ENCODE measurements at places on chromosomes 12 and 14. TPM values are rescaled to one million over a fixed set of nuclear protein-coding genes. Genes with fewer than 3 reads are reported as not detected.

PPFIA2 gene
- not detected for total RNA-seq

GRCh38 chr14:89418976-89419375 is 1.9 kb upstream of the FOXN3 start:
- no peak for DNase-seq

DNA sequence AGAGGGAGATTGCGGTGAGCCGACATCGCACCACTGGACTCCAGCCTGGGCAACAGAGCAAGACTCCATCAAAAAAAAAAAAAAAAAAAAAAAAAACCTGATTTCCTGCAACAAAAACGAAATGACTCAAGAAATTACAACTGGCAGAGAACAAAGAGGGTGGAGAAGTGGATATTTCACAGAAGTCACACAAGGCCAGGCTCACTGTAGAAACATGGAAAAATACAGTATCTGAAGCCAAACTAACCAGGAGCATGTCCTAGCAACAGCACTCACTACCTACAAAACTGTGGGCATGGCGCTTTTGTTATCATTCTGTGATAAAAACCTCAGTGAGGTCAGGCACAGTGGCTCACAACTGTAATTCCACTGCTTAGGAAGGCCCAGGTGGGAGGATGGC is 11.7 kb upstream of the MMP17 start:
- DNase-seq, result no peak

DNA sequence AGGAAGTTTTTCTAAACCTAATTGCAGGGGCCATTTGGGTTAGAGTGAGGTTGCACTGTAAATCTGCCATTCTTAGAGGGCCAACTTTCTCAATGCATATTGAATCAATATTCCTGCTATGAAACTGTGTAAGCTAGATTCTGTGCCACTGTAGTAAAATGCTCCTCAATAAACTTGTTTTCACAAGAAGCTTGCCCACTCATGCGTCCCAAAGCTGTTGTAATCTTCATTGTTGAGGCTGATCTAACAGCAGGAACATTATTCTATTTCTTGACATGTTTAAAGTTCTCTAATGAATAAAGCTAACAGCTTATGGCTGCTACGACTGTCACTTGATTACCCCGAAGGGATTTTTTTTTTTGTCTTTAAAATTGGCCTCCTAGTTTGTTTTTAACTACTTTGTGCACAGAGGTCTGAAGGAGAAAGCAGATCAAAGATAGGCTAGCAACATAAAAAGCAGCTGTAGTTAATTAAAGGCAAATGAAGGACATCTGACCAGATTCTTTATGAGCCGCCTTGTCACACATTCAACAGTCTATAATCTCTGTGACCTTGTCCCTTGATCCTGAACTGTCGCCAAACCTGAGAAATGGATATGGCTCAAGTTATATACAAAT is 243.7 kb downstream of the PAX9 start:
- no peak for DNase-seq

GRCh38 chr12:131635491-131636122 is 75.3 kb upstream of the SFSWAP start:
- no peak for DNase-seq

GRCh38 chr14:25381498-25381897 is 331.6 kb upstream of the STXBP6 start:
- DNase-seq, result no peak

MYF6 gene
- total RNA-seq, result 673 TPM

DNA sequence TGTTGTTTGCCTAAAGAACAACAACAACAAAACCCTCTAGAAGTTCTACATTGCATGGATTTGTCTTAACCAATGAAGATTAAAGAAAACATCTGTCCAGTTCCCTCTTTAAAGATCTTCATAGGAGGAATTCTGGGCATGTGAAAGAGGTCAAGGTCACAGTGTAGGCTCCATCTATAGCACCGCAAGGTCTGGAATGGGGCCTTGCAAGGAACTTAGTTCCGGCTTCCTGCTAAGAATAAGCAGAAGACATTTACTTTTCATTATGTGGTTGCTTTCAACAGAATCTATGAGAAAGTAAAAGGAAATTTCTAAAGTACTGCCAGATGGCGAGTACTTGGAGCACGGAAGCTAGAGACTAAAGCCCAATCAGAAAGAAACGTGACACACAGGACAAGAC is 57.2 kb upstream of the GNPNAT1 start:
- DNase-seq, result no peak

BDKRB2 gene
- 0.10 TPM for total RNA-seq

DNA sequence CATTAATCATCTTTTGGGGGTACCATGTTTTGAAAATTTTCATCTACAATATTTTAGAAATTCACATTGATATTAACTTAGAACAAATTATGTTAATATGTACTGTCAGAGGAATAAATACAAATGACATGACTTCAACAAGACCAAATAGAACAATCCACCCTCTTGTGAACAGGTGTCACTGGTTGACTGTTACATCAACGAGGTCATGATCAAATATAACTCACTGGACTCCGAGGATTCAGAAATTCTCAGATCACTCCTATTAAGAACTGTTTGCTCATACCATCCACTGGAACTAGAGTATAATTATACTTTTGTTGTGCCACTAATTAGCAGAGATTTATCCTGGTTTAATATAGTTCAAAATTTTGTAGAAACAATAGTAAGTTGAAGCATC is 318.8 kb downstream of the PRKD1 start:
- no peak for DNase-seq

DNA sequence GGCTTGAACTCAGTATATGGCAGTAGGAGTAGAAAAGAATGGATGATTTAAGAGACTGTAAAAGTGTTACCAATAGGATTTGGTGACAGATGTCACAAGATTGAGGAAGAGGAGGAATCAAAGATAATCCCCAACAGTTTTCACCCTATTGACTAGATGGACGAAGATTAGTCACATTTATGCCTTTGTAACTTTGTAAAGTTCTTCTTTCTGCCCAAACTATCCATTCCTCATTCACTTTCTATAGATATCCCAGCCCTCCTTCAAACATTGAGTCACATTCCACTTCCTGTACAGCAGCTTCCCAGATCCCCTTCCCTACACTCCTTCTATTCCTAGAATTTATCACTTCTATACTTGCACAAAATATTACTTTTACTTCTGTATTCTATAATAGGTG is 207.9 kb downstream of the BTG1 start:
- DNase-seq, result no peak

GRCh38 chr12:26101763-26102162 is 23.1 kb downstream of the BHLHE41 start:
- DNase-seq, result no peak

SIX1 gene
- total RNA-seq, result 76.4 TPM

CSAD gene
- total RNA-seq, result 1.3 TPM

- no peak for DNase-seq
Measured at GRCh38 chr14:94930690-94931089, 160.8 kb upstream of the GSC start.

- DNase-seq, result no peak
Measured at GRCh38 chr14:103204852-103205540, 81.7 kb downstream of the TNFAIP2 start.

SINHCAF gene
- 2.9 TPM for total RNA-seq

GRCh38 chr14:76761136-76761959 is at the start of gene VASH1:
Gene VASH1, plus strand, starts transcription at chr14:76761468. Its CDS starts 1,354 bp downstream, at chr14:76762822.
- DNase-seq, result no peak

DNA sequence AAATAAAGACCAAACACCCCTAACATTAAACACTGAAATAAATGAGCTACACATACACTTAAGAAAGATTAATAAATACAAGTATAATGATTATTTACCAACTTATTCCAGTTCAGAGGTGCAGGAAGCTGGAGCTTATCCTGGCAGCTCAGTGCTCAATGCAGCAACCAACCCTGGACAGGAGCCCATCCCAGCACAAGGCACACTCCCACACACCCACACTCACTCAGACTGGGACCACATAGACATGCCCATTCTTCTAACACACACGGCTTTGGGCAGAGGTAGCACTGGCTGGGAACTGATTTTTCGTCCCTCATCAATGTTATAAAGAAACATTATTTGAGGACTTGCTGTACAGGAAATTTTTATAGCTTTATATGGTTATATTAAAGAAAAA is 797.4 kb downstream of the RPS29 start:
- DNase-seq, result no peak

- no peak for DNase-seq
Measured at GRCh38 chr12:81167694-81168093, 89.8 kb downstream of the ACSS3 start.

GRCh38 chr12:76152181-76152807 is 67.8 kb upstream of the NAP1L1 start:
- DNase-seq, result no peak

RHEBL1 gene
- total RNA-seq, result not detected

- DNase-seq, result no peak
Measured at GRCh38 chr12:108374596-108375320, 35.6 kb upstream of the CMKLR1 start.

DNA sequence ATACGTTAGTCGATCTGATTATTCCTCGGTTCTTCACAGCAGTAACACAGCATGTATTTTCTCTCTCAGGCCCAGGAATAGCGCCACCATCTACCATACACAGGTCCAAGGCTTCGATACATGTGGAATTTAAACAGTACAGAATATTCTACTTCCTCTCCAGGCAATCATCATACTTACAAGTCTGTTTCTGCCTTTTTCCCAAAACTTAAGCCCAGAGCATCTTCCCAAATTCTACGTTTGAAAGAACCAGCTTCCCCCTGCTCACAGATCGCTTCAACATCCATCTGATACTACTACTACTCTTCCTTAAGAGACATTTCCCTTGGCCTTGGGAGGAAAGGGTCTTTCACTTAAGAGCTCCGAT is 626 bp downstream of the TXNDC16 start:
- DNase-seq, result no peak

GRCh38 chr14:57493467-57494181 is at the start of gene CCDC198:
Gene CCDC198, minus strand, starts transcription at chr14:57493857. Its CDS starts 142 bp downstream, at chr14:57493715.
- DNase-seq, result no peak

Data from gastrocnemius medialis (tissue), 4 donors.